ENCODE measurements at places on chromosomes 11 and 22.

DNA sequence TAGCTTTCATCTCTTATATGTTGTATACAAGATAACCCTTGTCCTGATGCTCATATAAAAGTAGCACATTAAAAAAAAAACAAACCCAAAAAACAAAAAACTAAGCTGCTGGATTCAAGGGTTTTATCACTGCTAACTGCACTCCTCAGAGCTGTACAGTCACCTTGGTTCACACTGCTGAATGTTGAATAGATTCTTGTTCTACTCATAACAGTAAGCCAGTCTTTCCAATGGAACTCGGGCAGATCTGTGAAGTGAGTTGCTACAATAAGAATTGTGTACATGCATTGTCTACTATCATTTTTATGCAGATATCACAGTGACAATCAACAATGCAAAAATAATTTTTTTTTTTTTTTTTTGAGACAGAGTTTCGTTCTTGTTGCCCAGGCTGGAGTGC, 4.7 kb downstream of the HARBI1 start:
- no peak for DNase-seq

DNA sequence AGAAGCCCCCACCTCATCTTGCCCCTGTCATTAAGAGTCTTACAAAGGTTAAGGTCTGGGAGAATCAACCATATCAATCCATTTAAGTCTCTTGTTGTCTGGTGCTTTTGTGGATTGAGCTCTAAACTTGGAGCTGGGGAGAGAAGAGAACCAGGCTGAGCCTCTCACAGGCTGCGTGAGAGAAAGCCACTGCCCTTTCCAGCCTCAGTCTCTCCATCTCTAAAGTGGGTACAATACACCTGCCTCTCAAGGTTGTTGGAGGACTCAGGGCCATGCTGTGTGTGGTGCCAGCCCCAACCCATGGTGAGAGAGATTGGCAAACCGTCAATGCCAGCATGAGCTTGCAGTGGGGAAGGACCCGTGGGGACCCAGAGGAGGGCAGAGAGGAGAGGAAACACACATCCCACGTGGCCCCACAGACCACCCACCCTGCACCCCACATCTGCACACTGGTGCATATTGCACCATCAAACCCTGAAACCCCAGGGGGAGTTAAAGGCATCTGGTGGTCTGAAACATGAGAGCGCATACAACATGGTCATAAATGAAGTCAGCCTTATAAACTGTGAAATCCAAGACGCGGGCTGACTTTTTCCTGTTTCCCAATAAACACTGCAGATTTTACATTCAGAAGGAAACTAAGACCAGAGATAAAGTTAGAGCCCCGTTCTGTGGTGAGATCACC, 27.5 kb upstream of the FBLN1 start:
- peak; percentile 82 for DNase-seq

DNA sequence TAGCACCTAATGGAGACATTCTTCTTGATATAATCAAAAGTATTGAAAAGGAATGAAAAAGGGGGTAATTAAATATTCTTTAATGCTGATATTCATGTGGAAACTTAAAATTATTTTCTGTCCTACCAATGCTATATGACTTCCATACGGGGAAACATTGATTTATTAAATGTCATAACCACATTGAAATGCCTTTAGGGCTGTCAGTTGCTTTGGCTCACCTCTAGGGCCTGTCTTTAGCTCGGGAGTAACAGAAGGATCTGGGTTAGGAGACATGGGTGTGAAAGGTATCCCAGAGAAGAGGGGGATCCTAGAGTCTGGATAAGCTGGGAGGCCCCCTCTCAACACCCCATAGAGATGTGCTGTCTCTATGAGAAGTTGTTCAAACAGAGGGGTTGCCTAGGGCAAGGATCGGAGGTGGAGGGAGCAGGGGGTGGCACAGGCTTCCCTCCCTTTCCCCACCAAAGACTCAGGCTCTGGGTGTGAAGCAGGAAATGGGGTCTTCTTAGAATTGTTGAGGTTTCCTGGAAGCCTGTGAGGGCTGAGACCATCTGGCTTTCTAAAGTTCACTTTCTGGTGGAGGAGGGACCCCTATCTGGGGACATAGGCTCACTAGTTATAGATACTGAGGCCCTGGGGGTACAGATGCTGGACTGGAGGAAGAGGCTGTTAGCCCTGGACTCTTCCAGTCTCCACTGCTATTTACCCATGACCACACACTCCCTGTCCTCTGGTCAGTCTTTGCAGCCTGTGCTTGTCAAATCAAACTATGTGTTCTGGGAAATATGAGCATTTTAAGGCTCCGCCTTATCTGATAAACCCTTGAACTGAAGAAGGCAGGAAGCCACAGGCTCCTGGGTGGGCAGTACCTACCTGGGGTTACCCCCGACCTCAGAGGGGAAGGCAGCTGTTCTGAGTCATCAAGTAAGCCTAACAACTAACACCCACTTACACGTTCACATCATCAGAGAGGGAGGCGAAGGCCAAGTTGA, 55.8 kb upstream of the RRAS2 start:
- DNase-seq, result no peak

- DNase-seq, result no peak
Observed at GRCh38 chr22:32979606-32980005, 78.6 kb downstream of the SYN3 start.

- no peak for DNase-seq
Observed at GRCh38 chr22:27487600-27488452, 313.7 kb downstream of the MN1 start.

DNA sequence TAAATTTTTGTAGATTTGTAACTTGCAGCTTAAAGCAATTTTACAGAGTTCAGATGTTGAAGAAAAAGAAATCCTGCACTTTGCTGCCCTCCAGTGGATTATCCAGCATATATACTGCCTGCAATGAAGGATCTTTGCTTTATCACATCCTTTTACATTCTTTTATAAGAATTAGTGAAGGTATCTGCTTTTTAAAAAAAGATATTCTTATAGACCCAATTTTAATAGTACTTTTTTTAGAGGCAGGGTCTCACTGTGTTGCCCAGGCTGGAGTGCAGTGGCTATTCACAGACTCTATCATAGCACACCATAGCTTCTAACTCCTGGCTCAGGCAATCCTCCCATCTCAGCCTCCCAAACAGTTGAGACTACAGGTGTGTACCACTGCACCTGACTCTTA, 60.7 kb downstream of the TTC17 start:
- no peak for DNase-seq
